Esophagus (tissue), 2 donors: ENCODE measurements at places on chromosomes 1 and 21. TPM values are rescaled to one million over a fixed set of nuclear protein-coding genes. Genes with fewer than 3 reads are reported as not detected.

The PCSK9 gene
- 5.1 TPM for polyA plus RNA-seq

The CD244 gene
- polyA plus RNA-seq = 0.35 TPM

The DCST1 gene
- 0.14 TPM for polyA plus RNA-seq

The SPRR5 gene
- 1.1 TPM for polyA plus RNA-seq

The LCE3E gene
- polyA plus RNA-seq = 110 TPM

The PGLYRP4 gene
- polyA plus RNA-seq = 3.3 TPM

The OLFML3 gene
- polyA plus RNA-seq = 4.7 TPM

The AGT gene
- 0.49 TPM for polyA plus RNA-seq

The C1QC gene
- 18.5 TPM for polyA plus RNA-seq

The CYYR1 gene
- polyA plus RNA-seq = 4.2 TPM

The JMJD4 gene
- 12.5 TPM for polyA plus RNA-seq

The PMF1 gene
- polyA plus RNA-seq = 69.0 TPM

The C4BPB gene
- polyA plus RNA-seq = not detected

The ZRANB2 gene
- polyA plus RNA-seq = 26.6 TPM

The SLC6A17 gene
- 0.08 TPM for polyA plus RNA-seq

The KRTAP19-7 gene
- not detected for polyA plus RNA-seq

The MYCBP gene
- polyA plus RNA-seq = 13.0 TPM

The NR0B2 gene
- polyA plus RNA-seq = not detected

The PLOD1 gene
- polyA plus RNA-seq = 18.2 TPM

The NMNAT2 gene
- 0.12 TPM for polyA plus RNA-seq

The PRPF38B gene
- polyA plus RNA-seq = 19.2 TPM

The SEC16B gene
- polyA plus RNA-seq = 2.4 TPM

The THEM5 gene
- 1.5 TPM for polyA plus RNA-seq

The ZNF669 gene
- polyA plus RNA-seq = 1.7 TPM
